ENCODE measurements at places on chromosomes 11 and 22. TPM values are rescaled to one million over a fixed set of nuclear protein-coding genes. Genes with fewer than 3 reads are reported as not detected.

The TMPRSS4 gene
- total RNA-seq = 60.5 TPM

The SORL1 gene
- total RNA-seq = 12.9 TPM

The PKP3 gene
- total RNA-seq = 520 TPM

The KRTAP5-10 gene
- not detected for total RNA-seq

The TMEM191B gene
- total RNA-seq = 1.3 TPM

The DENND6B gene
- total RNA-seq = 1.3 TPM

The GSC2 gene
- total RNA-seq = not detected

The STX5 gene
- 25.3 TPM for total RNA-seq

The C1QTNF5 gene
- 0.07 TPM for total RNA-seq

The PDE2A gene
- total RNA-seq = not detected

The FLRT1 gene
- total RNA-seq = not detected

The RGL4 gene
- not detected for total RNA-seq

The SERPING1 gene
- 0.42 TPM for total RNA-seq

The MS4A2 gene
- not detected for total RNA-seq

The UPK3A gene
- not detected for total RNA-seq

The YPEL1 gene
- total RNA-seq = not detected

The CTTN gene
- 277 TPM for total RNA-seq

The LRRC10B gene
- total RNA-seq = 0.14 TPM

The RPLP2 gene
- 899 TPM for total RNA-seq

The YPEL4 gene
- not detected for total RNA-seq

The NCF4 gene
- not detected for total RNA-seq

Measured in airway epithelial cell (primary cell).